Stimulated activated CD4-positive, alpha-beta T cell treated with anti-CD3 and anti-CD28 coated beads, Interleukin-2, amount 100 ng/mL, for 24 hours (primary cell): ENCODE measurements at places on chromosomes 6 and 20.

DNA sequence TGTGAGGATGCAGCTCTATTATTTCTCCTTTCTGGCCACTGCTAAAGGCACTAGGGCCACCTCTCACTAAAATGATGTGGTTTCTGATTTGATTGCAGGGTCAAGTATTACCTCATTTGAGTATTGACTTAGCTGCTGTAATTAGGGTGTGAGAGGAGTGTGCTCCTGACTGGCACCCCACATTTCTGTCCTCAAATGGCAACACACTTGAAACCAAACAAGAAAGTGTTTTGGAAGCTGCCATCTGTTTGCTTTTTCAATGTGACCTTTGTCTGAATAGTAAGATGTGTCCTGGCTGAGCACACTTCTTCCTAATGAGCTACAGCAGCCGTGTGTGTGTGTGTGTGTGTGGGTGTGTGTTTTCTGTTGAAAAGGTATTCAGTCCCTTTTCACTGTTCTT lies 62.8 kb upstream of the SCP2D1 start:
- no peak for DNase-seq

- no peak for DNase-seq
Observed at GRCh38 chr6:155710704-155711103, 255.1 kb upstream of the NOX3 start.

GRCh38 chr6:9610620-9611415 lies 804.1 kb downstream of the TFAP2A start:
- DNase-seq, result no peak

DNA sequence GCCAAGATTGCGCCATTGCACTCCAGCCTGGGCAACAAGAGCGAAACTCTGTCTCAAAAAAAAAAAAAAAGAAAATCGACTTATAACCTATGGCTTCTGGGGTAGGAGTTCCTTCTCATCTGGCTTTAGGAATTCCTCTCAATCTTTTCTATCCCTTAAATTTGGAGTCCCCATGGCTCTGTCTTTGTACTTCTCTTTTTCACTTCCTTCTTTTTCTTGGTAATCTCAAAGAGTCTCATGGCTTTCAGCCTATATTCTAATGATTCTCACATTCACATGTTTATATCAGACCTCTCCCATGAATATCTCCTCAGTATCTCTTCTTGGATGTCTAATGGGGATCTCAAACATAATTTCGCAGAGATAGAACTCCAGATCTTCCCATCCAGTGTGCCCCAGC lies 42.8 kb upstream of the RALGAPA2 start:
- no peak for DNase-seq

DNA sequence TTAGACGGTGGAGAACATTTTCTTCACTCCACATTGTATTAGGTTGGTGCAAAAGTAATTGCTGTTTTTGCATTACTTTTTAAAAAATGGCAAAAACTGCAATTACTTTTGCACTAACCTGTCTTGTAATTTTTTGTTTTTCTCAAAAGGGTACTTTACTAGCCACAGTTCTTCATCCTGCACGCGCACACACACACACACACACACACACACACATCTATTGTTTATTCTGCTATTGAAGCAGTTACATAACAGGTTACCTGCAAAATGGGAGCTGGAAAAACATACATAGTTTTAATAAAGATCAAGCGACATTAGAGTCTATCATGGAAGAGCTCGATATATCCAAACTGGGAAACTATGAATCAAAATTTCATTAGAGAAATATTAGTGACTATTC lies 235.2 kb downstream of the SIM1 start:
- DNase-seq, result no peak

DNA sequence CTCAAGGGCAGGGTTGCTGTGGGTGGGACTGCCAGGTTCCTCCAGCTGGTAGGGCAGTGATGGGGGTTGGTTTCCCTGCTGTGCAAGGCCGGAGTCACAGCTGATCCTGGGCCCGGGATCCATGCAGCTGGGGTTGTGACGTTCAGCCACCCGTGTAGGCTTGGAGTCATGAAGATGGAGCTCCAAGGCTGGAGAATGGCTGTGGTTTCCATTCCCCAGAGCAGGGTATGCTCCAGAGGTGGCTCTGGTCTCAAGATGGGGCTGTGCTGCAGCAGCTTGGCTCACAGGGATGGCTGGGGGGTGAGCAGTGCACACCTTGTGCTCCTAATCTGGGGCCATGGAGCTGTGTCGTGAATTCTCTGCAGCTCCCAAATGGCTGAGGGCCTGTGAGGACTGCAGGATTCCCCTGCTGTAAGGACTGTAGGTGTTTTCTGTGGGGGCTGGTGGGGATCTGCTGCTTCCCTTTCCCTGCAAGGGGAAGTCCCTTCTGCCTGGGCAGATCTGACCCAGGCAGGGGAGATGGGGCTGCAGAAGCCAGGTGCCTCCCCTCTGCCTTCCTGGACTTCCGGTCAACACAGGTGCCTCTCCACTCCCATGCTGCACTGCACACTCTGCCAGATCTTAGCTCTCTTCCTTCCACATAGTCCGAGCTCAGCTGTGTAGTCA lies 15.9 kb downstream of the KIF25 start:
- no peak for DNase-seq

GRCh38 chr6:122454673-122455072 lies 16.9 kb downstream of the SERINC1 start:
- no peak for DNase-seq

DNA sequence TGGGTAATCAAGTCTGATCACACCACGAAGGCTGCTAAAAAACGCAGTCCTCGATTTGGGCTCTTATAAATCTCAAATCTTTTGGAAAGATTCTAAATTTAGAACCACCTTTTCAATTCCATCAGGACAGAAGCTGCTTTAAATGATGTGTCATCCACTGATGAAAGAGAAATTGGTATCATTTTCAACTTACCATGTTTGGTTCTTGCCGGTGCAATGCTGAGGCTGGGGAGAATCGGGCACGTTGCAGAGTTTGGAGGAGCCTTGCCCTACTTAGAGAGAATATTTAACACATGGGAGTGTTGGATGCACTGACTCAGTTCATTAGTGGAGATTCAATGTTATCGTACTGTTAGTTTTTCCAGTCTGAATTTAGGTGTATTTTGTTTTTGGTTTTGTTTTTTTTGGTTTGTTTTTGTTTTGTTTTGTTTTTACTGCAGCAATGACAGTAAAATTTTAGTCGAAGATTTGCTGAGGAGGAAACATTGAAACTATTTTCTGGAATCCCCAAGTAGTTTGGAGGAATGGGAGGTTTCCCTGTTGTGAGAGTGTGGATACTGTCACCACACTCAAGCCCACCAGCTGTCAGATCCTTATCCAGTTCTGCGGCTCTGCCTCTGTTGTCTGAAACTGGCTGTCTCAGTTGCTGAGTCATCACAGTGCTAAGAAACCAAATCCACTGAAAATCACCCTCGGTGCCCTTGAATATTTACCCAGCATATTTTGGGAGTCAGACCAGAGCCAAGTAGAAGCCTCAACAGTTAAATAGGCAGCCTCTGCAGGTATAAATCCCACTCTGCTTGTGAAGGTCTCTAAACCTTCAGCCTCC lies 497.0 kb downstream of the BTBD3 start:
- no peak for DNase-seq

GRCh38 chr6:12051861-12052368 lies 39.8 kb downstream of the HIVEP1 start:
- peak; percentile 34 for DNase-seq

DNA sequence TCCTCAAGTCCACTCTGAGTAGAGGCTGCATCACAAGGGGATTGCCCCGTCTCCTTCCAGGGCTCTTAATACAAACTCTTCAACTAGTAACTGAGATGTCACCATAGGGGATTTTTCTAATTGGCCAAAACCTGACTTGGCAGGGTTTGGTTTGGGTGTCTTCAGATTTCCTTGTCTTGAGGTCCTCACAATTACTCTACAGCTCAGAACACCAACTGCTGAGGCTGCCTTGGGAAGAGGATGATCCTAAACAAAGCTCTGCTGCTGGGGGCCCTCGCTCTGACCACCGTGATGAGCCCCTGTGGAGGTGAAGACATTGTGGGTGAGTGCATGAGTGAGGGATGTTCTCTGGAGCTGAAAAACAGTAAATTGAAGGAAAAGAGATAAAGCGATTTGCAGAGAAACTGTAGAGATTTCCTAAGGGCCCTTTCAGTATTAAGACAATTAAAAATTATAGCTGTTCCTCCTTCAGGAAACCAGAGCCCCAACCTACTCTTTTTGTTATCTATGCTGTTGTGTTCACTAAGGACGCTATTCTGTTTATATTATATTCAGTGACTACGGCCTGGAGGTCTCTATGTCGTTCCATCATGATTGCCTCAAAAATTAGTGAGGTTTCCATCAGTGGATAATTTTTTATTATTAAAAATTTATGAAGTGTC lies at the start of gene HLA-DQA1:
Gene HLA-DQA1 (plus strand): TSS at position 188 of the 662 bp plus-strand sequence. CDS start 53 bp downstream, at position 241.
- no peak for DNase-seq

- no peak for DNase-seq
Observed at GRCh38 chr20:50194831-50195523, 4.3 kb downstream of the CEBPB start.

DNA sequence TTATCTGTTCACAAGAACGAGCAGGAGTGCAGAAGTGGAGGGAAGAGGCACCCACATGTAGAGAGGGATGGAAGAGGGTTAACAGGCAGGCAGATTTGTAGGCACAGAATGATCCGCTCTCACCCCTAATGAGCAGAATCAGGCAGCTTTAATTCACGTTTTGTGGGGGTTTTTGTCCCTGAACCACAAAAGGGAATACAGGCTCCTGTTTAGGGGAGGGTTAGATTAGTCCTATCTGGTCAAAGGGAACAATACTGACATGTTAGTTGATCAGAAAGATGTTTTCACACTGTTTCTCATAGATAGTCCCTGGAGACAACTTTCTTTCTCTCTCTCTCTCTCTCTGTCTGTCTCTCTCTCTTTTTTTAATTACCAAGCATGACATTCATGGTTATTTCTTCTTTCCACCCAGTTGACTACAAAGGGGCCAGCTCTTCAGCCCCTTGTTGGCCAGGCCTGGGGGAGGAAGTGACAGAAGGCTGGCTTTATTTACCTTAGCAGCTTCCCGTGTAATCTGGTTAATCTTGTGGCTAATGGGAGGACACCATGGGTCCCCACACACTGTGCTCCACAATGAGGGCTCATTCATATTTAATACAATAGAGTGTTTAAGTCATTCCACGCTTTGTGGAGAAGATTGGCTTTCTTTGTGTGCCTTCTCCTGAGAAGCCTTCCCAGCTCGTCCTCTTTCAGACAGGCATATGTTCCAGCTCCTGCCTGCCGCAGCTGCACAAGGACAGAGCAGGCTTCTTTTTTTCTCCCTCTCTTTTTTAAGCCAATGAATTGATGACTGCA lies 958.8 kb downstream of the TFAP2A start:
- DNase-seq, result no peak

- DNase-seq, result no peak
Observed at GRCh38 chr20:54345301-54345724, 130.1 kb upstream of the DOK5 start.

- no peak for DNase-seq
Observed at GRCh38 chr6:2633736-2634135, 117.0 kb downstream of the MYLK4 start.

- DNase-seq, result no peak
Observed at GRCh38 chr6:142700671-142701312, 244.2 kb downstream of the HIVEP2 start.

- DNase-seq, result no peak
Observed at GRCh38 chr6:160883999-160884398, 107.6 kb upstream of the MAP3K4 start.

DNA sequence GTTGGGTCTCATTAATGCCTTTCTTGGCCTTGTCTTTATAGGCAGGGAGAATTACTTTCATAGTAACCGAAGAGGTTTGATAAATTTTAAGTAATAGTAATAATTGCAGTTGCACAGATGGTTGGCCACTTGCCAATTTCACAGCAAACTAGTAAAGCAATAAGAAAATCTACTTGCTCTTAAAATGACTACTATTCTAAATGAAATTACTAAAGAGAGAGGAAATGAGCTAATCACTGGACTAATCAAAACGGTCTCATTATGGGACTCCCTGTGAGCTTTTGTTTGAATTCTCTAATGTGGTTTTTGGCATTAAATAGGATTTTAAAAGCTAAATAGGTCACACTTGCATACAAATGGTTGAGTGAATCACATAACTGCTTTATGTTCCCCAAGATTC lies 227.4 kb upstream of the PLN start:
- no peak for DNase-seq

GRCh38 chr6:57024775-57025174 lies 21.7 kb upstream of the KIAA1586 start:
- DNase-seq, result no peak

DNA sequence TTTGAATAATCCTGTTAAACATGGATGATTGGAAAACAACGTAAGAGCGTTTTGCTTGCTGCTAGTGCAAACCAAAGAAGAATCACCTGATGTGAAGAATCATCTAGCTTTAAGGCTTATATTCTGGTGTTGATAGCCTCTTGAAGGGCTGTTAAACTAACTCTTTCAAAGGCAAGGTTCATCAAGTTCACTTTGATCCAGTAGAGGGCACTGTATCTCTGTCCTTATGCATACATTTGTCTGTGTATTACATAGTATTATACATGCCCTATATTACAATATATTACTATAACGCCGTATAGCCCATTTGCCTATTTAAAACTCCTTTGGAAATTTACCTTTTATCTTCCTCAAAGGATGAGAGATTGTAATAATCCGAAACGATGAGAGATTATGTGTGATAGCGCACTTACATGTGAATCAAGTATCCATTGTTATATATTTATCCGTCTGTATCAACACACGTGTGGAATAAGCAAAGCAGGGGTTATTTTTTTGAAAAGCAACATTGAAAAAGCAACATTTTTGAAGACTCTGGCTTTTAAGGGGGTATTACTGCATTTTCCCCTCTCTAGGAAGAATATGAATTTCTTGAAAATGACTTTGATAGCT lies 50.8 kb upstream of the NRN1 start:
- DNase-seq, result no peak

- DNase-seq, result no peak
Observed at GRCh38 chr20:58741384-58741783, 48.8 kb downstream of the NPEPL1 start.

DNA sequence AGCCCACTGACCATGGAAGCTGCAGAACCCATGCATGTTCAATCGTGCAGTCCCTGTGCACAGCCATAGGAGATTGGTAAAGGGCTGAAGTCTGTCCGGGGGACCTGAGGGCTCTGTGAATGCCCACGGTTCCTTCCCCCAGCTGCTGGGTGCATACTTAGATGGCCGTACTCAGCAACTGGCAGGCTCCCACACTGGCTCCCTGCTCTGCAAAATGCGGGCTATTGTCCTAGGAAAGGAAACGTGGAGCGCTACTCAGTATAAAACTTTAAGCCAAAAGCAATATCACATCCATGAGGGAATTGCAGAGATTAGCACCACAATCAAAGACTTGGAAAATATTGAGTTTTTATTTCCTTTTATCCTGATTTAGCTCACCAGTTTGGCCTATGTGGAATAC lies 202.0 kb downstream of the WDR27 start:
- DNase-seq, result no peak
